Activated naive CD8-positive, alpha-beta T cell treated with anti-CD3 and anti-CD28 coated beads for 36 hours (primary cell): ENCODE measurements at places on chromosomes 3 and 15.

GRCh38 chr3:158395421-158395820, 175.6 kb upstream of the MLF1 start:
- no peak for DNase-seq

- no peak for DNase-seq
Measured at GRCh38 chr15:25859838-25860645, 3.1 kb downstream of the ATP10A start.

DNA sequence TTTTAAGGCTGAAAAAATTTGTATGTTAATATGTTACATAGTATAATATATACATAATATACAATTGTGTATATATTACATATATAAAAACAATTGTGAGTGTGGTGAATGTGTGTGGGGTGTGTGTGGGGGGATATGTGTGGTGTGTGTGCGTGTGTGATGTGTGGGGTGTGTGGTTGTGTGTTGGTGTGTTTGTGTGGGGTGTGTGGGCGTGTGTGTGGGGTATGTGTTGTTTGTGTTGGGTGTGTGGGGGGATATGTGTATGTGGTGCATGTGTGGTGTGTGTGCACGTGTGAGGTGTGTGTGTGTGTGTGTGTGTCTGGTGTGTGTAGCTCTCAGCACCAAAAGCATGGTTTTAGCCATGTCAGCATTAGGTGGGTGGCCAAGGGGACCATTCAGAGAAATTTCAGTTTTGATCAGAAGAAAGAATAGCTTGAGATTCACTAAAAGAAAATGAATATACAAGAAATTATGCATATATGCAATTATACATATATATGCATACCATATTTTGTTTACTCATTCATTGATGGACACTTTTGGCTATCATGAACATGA, 118.9 kb downstream of the ALDH1A2 start:
- DNase-seq = no peak

- no peak for DNase-seq
Measured at GRCh38 chr3:45644063-45644790, 45.0 kb upstream of the SACM1L start.

- DNase-seq = no peak
Measured at GRCh38 chr15:90451053-90451850, 63.2 kb downstream of the IQGAP1 start.

- no peak for DNase-seq
Measured at GRCh38 chr3:168951368-168951767, 712.1 kb downstream of the MECOM start.

GRCh38 chr3:116877968-116878367, 168.4 kb downstream of the TUSC7 start:
- no peak for DNase-seq

DNA sequence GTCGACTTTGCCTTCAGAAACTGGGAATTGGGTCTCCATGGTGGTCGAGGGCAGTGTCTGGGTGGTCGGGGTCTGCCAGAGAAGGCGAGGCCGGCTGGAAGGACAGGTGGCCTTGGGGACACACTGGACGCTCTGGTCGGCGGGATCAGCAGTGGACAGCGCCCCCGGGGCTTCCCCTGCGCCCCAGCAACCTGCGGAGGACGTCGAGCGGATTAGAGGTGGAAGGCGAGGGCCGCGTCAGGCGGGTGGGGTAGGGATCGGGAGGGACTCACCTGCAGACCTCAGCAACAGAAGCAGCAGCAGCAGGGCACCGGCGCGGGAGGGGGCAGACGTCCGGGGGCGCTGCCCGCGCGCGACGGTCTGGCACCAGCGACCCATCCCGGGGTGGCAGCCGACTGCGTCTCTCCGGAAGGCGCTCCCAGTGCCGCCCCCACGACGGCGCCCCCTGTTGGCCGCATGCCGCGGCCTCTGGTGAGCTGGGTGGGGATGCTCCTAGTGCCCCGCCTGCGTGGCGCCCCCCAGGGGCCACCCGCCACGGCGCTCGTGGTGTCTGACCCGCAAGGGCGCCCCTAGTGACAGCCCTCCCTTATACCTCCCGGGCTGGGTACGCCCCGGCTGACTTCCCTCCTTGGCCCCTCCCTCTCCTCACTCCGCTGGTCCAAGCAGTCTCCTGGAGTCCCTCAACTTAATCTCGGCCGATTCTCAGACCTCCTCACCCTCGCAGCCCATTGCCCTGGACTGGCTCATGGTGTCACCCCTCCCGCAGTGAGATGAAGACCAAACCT, at the start of gene PRSS50:
Gene PRSS50 (minus strand): TSS at position 423 of the 785 bp plus-strand sequence. CDS start 45 bp downstream, at position 378.
- peak; percentile 66 for DNase-seq

- DNase-seq = no peak
Measured at GRCh38 chr15:73900095-73900712, 26.1 kb upstream of the LOXL1 start.

DNA sequence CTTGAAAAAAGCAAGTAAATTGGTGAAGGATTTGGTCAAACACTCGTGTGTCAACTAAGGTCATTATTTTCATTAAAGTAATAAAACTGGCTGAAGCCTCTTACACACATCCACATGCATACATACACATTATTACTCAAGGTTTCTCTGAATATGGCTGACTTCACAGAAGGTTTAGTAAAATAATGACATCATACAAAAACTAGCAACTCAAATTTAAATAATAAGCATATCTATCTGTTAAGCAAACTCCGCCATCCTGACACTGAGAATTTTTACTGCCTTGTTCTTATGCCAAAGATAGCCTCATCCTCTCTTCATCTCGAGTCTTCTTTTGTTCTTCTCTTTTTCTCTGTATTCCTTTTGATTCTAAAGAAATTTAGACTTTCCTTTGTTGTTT, 739.1 kb downstream of the GBE1 start:
- DNase-seq = no peak

GRCh38 chr3:2583046-2583445, 484.4 kb downstream of the CNTN4 start:
- DNase-seq = no peak

DNA sequence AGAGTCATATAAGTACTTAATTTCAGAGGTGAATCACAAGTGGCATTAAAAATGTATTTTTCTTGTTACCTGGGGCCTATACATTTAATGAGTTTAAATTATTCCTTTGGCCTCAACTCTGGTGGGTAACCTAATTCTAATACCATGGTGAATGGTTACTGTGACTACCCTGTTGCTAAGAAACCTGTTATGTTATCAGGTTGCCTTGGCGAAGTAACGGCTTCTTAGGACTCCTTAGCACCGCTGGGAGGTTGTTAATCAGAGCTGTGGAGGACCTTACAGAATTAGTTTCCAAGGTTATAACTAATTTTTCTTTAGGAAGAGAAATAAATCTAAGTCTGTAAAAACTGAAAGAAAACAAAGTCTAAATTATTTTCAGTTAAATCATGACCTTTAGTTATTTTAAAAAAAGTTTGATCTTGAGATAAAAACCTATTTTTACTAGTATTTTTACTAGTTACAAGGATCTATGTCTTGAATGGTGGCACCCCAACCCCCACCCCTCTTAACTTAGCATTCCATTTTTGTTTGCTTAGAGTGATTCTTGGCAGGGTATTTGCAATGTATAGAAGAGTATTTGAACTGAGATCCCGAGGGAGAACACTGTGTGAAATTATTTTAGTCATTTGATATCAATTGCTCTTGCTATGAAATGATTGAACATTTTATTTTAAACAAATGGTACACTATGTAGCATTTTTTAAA, 155.5 kb downstream of the FNDC3B start:
- no peak for DNase-seq

- no peak for DNase-seq
Measured at GRCh38 chr15:59369597-59369996, 3.1 kb downstream of the MYO1E start.

- DNase-seq = no peak
Measured at GRCh38 chr3:124881976-124882697, 5.0 kb downstream of the ITGB5 start.

DNA sequence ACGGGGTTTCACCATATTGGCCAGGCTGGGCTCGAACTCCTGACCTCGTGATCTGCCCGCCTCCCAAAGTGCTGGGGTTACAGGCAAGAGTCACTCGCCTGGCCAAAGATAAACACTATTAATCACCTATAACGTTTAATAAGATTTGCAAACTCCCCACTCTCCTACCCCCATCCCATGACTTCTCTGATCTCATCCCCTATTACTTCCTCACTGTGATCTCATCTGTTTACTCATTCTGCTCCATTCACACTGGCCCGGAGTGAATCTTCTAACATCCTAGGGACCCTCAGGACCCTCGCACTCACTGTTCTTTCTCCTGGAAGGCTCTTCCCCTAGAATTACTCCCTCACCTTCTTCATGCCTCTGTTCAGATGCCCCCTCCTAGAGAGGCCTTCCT, 78.9 kb downstream of the DGKG start:
- DNase-seq = no peak

- no peak for DNase-seq
Measured at GRCh38 chr3:12999147-13000140, 73.8 kb downstream of the IQSEC1 start.

DNA sequence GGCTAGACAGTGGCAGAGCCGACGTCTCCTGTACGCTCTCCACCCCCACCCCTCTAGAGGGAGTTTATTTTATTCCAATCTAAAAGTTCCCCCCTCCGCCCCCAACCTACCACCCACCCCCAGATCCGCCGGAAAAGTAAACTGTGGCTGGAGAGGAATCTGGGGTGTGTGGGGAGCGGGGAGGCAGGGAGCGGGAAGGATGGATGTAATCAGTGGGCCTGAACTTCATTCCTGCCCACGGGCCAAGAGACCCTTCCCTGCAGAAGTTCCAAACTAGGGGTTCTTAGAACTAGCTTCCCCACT, 537 bp upstream of the CSRNP1 start:
- no peak for DNase-seq

DNA sequence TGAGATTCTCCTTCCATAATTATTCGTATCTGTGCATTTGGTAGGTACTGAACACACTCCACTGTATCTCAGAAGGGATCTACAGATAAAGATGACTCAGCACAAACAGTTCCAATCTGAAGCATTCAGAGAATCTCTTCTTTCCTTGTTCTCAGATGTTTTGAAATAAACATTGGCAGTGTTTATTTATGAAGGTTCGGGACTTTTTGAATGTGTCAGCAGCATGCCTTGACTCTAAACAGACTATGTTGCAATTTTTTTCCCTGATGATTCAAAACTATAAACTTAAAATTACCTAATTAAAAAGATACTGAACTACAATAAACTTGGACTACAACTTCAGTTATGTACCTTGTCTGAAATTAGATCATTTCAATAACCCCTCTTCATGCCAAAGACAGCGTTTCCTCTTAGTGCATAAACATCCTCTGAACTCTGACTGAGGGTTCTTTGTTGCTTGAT, 612.9 kb upstream of the TBL1XR1 start:
- DNase-seq = no peak

DNA sequence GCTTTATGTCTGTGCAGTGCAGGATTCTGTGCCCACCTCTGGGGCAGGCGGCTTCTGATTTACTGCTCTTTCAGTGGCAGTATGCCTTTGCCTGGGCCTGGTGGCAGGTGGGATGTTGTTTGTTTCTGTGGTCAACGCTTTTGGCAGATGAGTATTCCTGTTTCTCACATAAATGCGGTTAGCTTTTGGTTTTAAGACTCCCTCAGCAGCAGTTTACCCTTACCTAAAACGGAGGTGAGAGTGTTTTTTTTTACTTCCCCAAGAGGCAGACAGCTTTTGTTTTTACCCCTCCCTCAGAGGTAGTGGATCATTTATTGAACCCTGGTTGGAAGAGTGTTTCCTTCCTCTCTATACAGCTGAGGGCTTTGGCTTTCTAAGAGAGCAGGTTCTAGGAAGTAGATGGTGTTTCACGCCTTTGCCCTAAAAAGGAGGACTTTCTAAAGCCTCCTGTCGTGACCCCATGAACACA, 134.1 kb upstream of the PLSCR5 start:
- no peak for DNase-seq

GRCh38 chr15:83248151-83249029, 36.1 kb downstream of the BNC1 start:
- DNase-seq = peak; percentile 5
